Activated T-helper 2 cell treated with anti-CD3 and anti-CD28 coated beads, Interferon-gamma antibody, Interleukin-2, Interleukin-4, amounts not matched to agents 10 μg/mL and 5 μg/mL and 100 μg/mL, durations not matched to agents 14 hours and 24 hours and 36 hours (primary cell): ENCODE measurements at places on chromosomes 6 and 20. TPM values are rescaled to one million over a fixed set of nuclear protein-coding genes. Genes with fewer than 3 reads are reported as not detected.
A peak's percentile ranks its signal among the peaks of the same experiment; 100 is the strongest.

- DNase-seq, result peak; percentile 41
Observed at GRCh38 chr20:49676581-49677291, 36.9 kb downstream of the B4GALT5 start.

- no peak for DNase-seq
Observed at GRCh38 chr20:2972126-2972525, 71.3 kb upstream of the GNRH2 start.

DNA sequence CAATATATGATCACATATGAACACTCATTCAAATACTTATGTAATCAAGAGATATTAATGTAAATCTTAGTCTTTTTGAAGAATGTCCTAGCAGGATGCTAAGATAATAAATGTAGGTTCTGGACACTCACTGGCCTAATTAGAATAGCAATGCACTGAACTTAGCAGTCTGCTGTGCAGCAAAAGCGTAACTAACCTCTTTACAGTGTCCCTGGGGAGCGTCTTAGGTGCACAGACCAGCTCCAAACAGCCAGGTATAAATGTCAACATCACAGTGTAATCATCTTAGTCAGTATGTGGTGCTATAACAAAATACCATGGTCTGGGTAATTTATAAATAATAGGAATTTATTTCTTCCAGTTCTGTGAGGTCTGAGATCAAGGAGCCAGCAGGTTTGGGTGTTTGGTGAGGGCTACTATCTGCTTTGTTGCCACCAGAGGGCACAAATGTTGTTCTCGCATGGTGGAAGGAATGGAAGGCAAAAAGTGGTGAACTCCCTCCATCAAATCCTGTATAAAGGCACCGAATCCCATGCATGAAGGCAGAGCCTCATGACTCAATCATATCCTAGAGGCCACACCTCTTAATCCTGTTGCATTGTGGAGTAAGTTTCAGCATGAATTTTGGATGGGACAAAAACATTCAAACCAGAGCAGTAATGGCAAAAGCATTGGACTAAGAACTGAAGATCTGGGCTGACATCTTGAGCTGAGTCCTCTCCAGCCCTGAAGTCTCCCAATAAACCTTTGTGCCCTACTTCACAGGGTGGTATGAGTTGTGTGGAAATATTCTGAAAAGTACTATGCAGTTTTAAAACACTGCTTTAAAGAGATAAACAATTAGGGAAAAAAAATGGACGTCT lies 41.8 kb upstream of the FOXO3 start:
- DNase-seq, result no peak

GRCh38 chr6:20868397-20869096 lies 334.3 kb downstream of the CDKAL1 start:
- no peak for DNase-seq

DNA sequence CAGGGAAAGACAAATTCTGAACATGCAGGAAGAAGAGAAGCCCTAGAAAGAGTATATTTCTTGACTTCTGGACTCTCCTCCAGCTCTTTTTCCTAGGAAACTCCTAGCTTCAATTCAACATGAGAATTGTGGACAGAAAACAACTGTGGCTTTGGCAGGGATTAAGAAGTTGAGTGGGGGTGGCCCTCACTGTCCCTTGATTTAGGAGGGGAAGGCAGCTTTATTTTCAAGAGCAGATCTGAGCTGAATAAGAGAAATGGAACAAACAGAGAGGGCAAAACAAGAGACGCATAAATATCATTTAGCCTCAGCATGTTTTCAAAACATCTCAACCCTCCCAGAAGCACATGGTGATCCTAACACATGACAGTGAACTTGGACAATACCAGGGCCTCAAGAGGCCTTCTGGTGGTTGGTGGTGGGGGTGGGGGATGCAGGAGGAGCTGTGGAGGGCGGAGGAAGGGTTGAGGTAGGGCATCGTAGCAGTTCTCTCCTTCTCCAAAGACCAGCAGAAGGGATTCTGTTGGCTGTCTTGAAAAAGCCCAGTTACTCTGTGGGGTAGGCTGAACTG lies 21.1 kb upstream of the TAGAP start:
- DNase-seq, result no peak

DNA sequence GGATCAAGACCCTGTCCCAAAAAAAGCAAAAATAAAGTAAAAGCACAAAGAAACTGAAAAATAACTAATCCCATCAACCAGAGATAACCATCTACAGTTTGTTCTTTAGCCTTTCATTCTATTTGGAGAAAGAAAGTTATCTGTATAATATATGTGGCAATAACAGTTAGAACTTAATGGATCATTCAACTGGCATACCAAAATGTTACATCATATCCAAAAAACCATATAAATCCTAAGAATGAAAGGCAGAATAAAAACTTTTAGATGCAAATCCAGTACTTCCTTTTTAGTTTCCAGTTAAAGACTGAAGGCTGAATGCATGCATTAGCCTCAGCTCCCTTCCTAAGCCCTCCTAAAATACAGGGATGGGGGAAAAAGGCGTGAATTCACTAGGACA lies 25.2 kb downstream of the ILRUN start:
- no peak for DNase-seq

GRCh38 chr6:15962449-15962764 lies 166.5 kb upstream of the MYLIP start:
- DNase-seq, result peak; percentile 39

- DNase-seq, result no peak
Observed at GRCh38 chr20:47328129-47328528, 28.4 kb downstream of the ZMYND8 start.

- DNase-seq, result no peak
Observed at GRCh38 chr6:104689551-104690205, 170.0 kb downstream of the HACE1 start.

DNA sequence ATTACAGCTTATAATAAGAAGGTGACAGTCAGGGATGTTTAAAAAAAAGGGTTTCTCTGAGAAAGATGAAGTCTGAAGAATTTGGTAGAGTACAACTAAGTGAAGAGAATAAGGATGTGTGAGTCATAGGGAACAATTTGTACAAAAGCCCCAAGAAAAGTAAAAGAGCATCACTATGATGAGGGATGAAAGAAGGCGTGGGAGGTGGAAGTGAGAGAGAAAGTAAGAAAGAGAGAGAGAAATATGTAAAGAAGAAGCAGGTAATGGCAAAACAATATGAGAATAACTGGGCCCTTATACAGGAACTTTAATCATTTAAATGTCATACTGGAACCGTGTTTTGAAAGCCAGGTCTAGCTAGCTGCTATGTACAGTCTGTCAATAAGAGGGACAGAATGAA lies 179.4 kb downstream of the ASCC3 start:
- DNase-seq, result no peak

TRIM31 gene
- total RNA-seq, result not detected in 2 replicates

GFRA4 gene
- total RNA-seq, result not detected in 2 replicates

DNA sequence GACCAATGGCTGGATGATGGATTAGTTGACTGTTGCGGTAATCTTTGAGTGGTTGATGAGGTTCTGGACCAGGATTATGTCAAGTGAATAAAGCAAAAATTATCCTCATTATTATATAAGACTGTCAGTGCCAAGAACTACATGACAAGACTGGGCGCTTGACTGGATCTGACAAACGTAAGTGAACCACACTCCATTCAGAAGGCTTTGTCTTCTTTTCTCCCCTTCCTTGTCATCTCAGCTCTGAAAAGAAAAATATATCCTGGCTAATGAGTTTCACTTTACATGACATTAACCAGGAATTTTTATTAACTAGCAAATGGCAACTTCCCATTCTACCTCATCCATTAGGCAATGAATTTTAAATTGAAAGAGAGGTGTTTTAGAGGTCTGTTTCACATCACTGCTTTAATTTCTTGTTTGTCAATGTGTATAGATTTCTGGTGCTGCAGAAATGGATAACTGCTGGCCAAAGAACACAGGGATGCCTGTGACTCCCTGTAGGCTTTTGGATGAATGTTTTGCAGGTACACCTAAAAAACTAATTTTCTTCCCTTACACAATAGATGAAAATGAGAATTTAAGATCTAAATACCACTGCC lies 150.1 kb downstream of the ELOVL4 start:
- no peak for DNase-seq

DNA sequence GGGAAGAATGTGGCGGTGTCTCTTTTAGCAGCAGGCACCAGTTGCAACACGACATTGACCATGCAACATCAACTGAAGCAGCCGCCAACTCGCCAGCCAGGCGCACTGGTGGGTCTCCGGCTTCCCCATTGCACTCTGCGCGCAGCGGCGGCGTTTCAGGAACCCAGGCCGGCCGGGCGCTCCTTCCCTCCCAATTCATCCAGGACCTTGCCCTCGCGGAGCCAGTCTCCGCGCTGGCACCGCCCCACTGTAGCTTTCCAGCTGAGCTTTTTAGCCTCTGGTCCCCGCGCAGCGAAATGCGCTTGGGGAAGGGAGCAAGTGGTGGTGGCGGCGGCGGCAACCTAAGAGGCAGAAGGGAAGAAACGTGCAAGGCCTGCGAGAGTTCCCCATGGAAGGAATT lies 297.9 kb upstream of the RIMS1 start:
- no peak for DNase-seq

- DNase-seq, result no peak
Observed at GRCh38 chr6:114718716-114719270, 376.0 kb upstream of the HS3ST5 start.

C2 gene
- 1.1 and 1.4 TPM in 2 replicates for total RNA-seq

DNA sequence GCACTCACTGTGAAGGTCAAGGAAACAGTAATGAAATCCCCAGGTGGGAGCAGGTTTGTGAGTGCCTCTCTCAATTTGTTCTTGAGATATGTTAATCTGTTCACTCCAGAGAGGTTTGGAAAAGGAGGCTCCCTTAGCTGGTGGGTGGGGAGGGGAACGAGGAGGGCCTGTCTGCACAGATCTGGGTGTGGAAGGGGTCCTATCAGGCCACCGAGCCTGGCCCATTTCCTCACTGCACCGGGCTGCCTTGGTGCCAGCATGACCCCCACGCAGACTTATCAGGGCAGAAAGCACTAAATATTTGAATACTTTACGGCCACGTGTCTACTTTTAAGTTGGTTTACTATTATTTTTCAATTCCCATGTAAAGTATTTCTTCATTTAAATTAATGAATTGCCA lies 8.3 kb downstream of the AGPAT4 start:
- no peak for DNase-seq

DEFB126 gene
- total RNA-seq, result not detected in 2 replicates

GRCh38 chr6:135946674-135947073 lies 95.2 kb downstream of the PDE7B start:
- DNase-seq, result no peak

SALL4 gene
- 1.8 and 2.3 TPM in 2 replicates for total RNA-seq

GRCh38 chr6:25375125-25375524 lies 96.0 kb downstream of the CARMIL1 start:
- DNase-seq, result no peak

HLA-DRB5 gene
- total RNA-seq, result 10.6 and 12.6 TPM in 2 replicates

DNA sequence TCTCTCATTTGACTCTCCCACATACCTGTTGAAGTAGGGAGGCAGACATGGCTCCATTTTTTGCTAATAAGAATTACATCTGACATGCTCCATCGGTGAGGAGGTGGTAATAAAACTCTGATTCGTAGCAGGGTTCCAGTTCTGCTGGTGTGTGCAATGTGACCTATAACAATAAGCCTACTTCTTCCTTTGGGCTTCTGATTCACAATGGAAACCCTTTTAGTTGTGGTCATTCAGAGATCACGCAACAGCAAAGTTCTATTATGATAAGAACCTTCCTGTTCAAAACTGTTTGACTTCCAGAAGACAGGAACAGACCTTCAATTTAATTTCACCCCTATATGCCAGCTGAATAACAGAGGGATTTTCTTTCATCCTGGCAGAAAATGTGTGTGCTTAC lies 31.4 kb upstream of the GSTA4 start:
- no peak for DNase-seq

GRCh38 chr20:48847498-48848205 lies 19.9 kb upstream of the PREX1 start:
- DNase-seq, result no peak

GRCh38 chr6:2770171-2770570 lies 5.0 kb downstream of the WRNIP1 start:
- DNase-seq, result no peak

- no peak for DNase-seq
Observed at GRCh38 chr20:23445596-23446217, 6.2 kb downstream of the CSTL1 start.

MEP1A gene
- total RNA-seq, result not detected in 2 replicates

DNA sequence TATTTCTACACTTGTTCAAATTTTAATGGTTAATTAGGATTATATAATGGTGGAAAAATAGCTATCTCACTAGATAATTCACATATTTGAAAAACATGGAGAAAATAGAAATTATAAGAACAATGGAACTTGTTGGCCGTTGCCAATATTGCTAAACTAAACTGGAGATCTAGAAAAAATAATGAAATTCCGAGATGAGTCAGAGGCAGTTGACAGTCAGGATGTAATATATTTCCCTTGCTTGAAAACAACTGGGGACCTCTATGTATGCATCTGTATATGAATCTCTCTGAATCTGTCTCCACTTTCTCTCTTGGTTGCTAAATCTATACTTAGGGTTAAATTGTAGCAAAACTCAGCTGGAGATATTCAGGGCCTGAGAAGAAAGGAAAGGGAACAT lies 1108.2 kb upstream of the GJE1 start:
- no peak for DNase-seq

GRCh38 chr20:59004763-59005522 lies 2.1 kb downstream of the CTSZ start:
- DNase-seq, result no peak

DNA sequence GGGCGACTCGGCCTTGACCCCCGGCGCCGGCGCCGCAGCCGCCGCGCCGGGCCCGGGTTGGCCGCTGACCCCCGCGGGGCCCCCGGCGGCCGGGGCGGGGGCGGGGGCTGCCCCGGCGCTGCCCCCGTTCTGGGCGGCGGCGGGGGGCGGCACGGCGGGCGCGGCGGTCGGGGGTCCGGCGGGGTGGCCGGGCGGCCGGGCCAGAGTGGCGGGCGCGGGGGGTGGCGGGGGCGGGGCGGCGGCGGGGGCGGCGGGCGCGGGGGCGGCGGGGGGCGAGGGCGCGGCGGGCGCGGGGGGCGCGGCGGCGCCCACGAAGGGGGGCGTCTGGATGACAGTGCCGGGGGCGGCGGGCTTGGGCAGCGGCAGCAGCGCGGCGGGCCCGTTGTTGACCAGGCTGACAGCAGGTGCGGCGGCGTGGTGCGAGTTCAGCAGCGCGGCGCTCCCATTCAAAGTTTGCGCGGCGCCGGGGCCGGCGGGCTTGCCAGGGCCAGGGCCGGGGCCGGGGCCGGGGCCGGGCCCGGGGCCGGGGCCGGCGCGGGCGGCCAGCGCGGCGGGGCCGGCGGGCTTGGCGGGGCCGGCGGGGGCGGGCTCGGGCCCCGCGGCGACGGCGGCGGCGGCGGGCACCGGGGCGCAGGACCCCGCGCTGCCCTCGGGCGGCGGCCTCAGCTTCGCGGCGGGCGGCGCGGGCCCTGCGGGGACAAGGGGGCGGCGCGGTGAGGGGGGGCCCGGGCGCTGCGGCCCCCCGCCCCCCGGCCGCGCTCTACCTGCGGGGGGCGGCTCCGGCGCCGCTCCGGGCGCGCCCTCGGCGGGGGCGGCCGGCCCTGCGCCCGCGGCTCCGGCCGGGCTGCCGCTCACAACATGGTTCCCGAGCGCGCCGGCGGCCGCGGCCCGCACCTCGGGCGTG lies 659 bp downstream of the TAF4 start:
- DNase-seq, result no peak

GRCh38 chr6:53360093-53360912 lies 11.6 kb upstream of the ELOVL5 start:
- DNase-seq, result no peak

TAF4 gene
- total RNA-seq, result 23.6 and 26.9 TPM in 2 replicates

GRCh38 chr6:27471365-27472115 lies 1.4 kb downstream of the ZNF184 start:
- DNase-seq, result no peak
